HT-29 (cell line): ENCODE measurements at places on chromosomes 6 and 20. TPM values are rescaled to one million over a fixed set of nuclear protein-coding genes. Genes with fewer than 3 reads are reported as not detected.

PRDM1 gene
- 1.4 TPM in 1 of 2 replicates, not detected in the other for total RNA-seq

ARMC12 gene
- total RNA-seq: not detected in 2 replicates

KCNG1 gene
- not detected in 2 replicates for total RNA-seq

MRPS10 gene
- 24.2 and 24.7 TPM in 2 replicates for total RNA-seq

IL17A gene
- total RNA-seq: not detected in 2 replicates

EPHA7 gene
- not detected in 2 replicates for total RNA-seq

PHACTR1 gene
- total RNA-seq: not detected in 2 replicates

CRISP2 gene
- not detected in 2 replicates for total RNA-seq

PLTP gene
- total RNA-seq: 1.0 and 2.1 TPM in 2 replicates

BPIFB1 gene
- total RNA-seq: not detected in 2 replicates

BTN1A1 gene
- total RNA-seq: not detected in 2 replicates

PPIL4 gene
- total RNA-seq: 7.6 and 8.6 TPM in 2 replicates

COL11A2 gene
- 0.31 and 0.47 TPM in 2 replicates for total RNA-seq

MAPK14 gene
- total RNA-seq: 33.6 and 38.0 TPM in 2 replicates

CPXM1 gene
- not detected in 2 replicates for total RNA-seq

NOX3 gene
- total RNA-seq: not detected in 2 replicates

DDX43 gene
- not detected in 2 replicates for total RNA-seq

SCAF8 gene
- 12.8 and 16.1 TPM in 2 replicates for total RNA-seq

POPDC3 gene
- total RNA-seq: not detected in 2 replicates

GJA1 gene
- total RNA-seq: 0.03 TPM in 1 of 2 replicates, not detected in the other

TBPL1 gene
- 13.0 and 15.3 TPM in 2 replicates for total RNA-seq

TPBG gene
- 12.3 and 13.8 TPM in 2 replicates for total RNA-seq

CTAGE9 gene
- total RNA-seq: not detected in 2 replicates

ASIP gene
- total RNA-seq: not detected in 2 replicates

SALL4 gene
- 2.7 and 3.4 TPM in 2 replicates for total RNA-seq

RAB44 gene
- not detected in 2 replicates for total RNA-seq

RIMS1 gene
- total RNA-seq: not detected in 2 replicates

CCDC170 gene
- 0.05 and 1.6 TPM in 2 replicates for total RNA-seq

DNAH8 gene
- total RNA-seq: under 0.01 TPM in 1 of 2 replicates, not detected in the other

TP53TG5 gene
- 0.23 and 1.6 TPM in 2 replicates for total RNA-seq

CDSN gene
- total RNA-seq: 0.08 TPM in 1 of 2 replicates, not detected in the other

PPP1R16B gene
- not detected in 2 replicates for total RNA-seq

ATP6V1G2 gene
- total RNA-seq: not detected in 2 replicates

RFX6 gene
- total RNA-seq: 0.13 and 0.23 TPM in 2 replicates

PRDM13 gene
- not detected in 2 replicates for total RNA-seq

BPI gene
- not detected in 2 replicates for total RNA-seq

PTCRA gene
- total RNA-seq: not detected in 2 replicates

PRSS16 gene
- 3.9 and 6.0 TPM in 2 replicates for total RNA-seq

TSBP1 gene
- total RNA-seq: not detected in 2 replicates

FAM83D gene
- total RNA-seq: 88.0 and 90.6 TPM in 2 replicates

RUNX2 gene
- total RNA-seq: 5.1 and 6.8 TPM in 2 replicates

STK38 gene
- total RNA-seq: 6.5 and 8.1 TPM in 2 replicates

MYL9 gene
- total RNA-seq: 0.76 TPM in 1 of 2 replicates, not detected in the other

TRAPPC3L gene
- not detected in 2 replicates for total RNA-seq

CUL9 gene
- 13.5 and 17.2 TPM in 2 replicates for total RNA-seq

THBS2 gene
- total RNA-seq: not detected in 2 replicates

MYT1 gene
- 2.8 and 5.8 TPM in 2 replicates for total RNA-seq

SLC16A10 gene
- 0.76 TPM in 1 of 2 replicates, not detected in the other for total RNA-seq

FABP7 gene
- total RNA-seq: not detected in 2 replicates

CCN6 gene
- not detected in 2 replicates for total RNA-seq

SLA2 gene
- not detected in 2 replicates for total RNA-seq

RNF146 gene
- 6.3 and 9.0 TPM in 2 replicates for total RNA-seq

MUC22 gene
- not detected in 2 replicates for total RNA-seq

LPA gene
- not detected in 2 replicates for total RNA-seq

TULP1 gene
- 0.48 TPM in 1 of 2 replicates, not detected in the other for total RNA-seq

WTAP gene
- 53.2 and 61.5 TPM in 2 replicates for total RNA-seq

PTPRT gene
- not detected in 2 replicates for total RNA-seq

IMPG1 gene
- total RNA-seq: not detected in 2 replicates
